Colonic mucosa (tissue), 4 donors: ENCODE measurements at places on chromosomes 2 and 18.

DNA sequence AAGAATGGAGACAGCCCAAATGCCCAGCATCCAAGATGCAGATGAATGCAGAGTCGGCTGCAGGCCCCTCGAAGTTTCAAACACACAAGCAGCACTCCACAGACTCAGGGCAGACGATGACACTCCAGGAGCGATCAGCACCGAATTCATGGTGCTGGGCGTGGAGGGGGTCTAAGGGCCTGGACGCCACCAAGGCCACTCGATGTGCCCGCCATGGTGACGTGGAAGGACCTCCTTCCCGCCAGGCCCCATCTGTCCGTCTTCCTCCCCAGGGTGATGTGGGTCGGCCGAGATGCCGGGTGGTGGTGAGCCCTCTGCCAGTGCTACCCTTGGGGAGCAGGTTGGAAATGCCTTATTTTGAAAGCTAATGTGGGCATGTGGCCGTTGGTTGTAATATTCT is 9.4 kb downstream of the KIF1A start:
- no peak for DNase-seq

- peak; percentile 55 for DNase-seq
These were observed 410.5 kb upstream of the MEIS1 start for GRCh38 chr2:66024391-66024790.

DNA sequence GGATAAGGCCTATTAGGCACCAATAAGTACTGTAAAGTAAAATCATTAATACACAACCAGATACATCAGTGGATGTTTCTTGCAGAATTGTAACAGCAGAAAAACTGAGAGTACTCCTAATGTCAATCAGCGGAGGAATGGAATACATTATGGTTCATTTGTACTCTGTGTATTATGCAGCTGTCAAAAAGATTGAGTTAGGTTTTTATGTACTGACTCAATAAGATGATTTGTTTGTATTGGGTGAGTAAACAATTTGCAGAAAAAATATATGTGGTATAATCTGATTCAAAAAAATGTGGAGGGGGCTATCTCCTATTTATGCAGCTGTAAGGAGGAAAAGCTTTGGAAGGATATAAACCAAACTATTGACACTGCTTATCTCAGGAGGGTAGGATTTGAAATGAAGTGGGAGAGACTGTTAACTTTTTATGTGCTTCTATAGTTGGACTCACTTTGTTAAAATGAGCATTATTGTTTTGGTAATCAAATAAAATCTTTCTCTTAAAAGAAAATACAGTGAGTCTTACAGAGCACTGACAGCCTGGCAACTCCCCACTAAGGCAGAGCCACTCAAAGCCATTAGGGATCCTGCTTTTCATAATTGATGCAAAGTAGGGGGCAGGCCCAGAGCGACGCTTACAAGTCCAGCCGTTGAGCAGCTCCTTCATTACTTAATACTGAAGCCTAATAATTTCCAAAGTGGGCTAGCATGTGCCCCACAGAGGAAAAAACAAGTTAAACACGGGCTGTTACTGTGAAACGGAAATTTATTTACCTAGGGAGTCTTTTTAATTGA is 168.8 kb downstream of the PHLPP1 start:
- DNase-seq = no peak

GRCh38 chr2:168354499-168354898 is 101.6 kb upstream of the CERS6 start:
- DNase-seq = no peak

GRCh38 chr18:14942275-14942674 is 194.3 kb downstream of the ANKRD30B start:
- DNase-seq = no peak
